ENCODE measurements at places on chromosomes 7 and 10.

GRCh38 chr10:50310560-50311174 lies 59.4 kb upstream of the ASAH2 start:
- peak; percentile 3 for DNase-seq

DNA sequence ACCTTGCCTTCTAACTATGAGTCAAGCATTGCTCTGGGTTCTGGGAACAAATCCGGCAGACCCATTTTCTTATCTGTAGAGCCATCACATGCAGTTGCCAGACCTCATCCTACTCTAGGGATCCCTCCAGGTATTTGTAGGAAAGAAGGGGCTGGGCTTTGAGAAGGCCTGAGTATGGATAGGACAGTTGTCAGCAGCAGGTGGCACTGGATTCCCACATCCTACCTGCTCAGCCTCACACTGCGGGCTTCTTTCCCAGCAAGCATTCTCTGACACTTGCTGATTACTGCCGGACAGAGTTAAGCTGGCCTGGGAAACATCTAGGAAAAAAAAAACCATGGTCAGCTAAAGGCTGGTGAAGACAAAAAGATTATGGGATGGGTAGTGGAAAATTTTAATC lies 224.1 kb downstream of the CCSER2 start:
- DNase-seq: no peak

DNA sequence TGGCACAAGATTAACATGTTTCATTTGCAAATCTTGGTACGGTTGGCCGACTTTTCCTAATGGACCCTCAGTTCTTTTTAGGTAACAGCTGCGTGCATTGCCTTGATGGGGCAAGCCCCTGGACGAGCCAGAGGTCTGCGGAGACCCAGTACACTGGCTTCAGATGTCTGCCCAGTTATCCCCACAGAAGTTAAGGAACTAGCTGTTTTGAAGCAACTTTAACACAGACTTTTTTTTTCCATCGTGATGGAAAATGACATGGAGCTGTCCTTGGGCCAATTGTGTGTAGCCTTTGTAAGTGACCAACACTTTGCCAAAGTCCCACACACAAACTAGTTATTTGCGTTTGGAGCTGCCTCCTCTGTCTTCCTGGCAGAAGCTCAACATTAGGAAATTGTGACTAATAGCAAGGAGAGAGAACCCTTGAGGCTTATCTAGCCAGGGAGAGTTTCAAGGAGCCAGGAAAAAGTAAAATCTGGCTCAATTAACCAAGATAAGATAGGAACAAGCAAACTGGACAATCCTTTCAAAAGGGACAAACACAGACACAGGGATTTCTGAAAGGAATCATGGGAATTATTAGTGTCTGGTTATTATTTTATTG lies 99.6 kb upstream of the BMPER start:
- DNase-seq: no peak

DNA sequence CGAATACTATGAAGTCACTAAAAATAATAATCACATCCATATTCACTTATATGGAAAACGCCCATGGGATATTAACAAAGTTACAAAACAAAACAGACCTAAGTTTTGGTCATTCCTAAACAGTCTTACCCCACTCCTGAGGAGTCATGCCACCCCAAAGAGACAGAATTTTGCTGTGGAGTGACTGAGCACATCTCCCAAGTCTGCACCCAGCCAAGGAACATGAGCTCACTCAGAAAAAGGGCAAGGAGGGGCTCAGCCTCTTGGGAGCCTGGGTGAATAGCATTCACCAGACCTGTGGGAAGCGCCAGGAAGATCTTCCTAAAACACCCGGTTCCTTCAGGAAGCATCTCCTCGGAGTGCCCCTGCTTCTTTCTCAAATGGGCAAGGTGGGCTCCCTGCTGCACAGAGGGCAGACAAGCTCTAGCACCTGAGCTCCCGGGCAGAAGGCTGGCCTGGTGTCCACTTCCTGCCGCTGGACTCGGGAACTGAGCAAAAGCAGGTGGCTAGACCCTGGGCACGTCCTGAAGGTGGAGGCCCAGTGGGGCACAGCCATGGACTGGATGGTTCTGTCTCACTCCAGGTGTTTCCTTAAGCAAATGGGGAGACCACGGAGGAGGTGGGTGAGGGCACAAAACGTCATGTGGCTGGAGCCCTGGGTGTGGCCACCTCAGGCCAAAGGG lies 31.0 kb downstream of the TNS3 start:
- no peak for DNase-seq

DNA sequence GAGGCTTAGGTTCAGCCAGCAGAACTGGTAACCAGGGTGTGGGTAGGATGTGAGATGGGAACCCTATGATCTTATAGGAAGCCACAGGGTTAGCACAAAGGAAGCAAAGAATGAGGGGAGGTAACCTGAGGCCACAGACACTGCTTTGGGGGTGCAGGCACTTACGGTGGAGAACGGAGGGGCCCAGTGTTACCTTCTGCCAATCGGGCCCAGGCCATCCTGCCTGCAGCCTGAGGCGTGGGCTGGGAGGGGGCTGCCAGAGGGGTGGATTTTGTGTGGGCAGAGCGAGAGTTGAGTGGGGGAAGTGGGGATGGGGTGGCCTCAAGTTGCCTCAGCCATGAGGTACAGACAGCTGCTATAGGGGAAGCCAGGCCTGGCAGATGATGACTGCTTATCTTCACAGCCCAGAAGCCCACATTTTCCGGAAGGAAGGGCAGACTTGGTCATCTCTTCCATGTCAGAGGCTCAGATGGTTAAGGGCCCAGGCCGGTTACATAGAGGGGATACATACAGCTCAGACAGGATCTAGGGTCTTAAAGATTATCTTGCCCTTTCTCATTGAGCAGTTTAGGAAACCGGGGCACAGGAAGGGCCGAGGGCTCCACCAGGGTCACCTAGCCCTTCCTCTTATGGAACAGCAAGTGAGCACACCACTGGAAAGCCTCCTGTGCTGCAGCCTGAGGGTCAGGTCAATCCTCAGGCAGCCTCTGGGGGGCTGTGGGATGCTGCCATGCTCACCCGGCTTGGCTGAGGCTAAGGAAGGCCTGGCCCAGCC lies 24.4 kb upstream of the VSIR start:
- DNase-seq: no peak
